ENCODE measurements at places on chromosomes 3 and 15. TPM values are rescaled to one million over a fixed set of nuclear protein-coding genes. Genes with fewer than 3 reads are reported as not detected.

RHO gene
- total RNA-seq, result not detected

DNA sequence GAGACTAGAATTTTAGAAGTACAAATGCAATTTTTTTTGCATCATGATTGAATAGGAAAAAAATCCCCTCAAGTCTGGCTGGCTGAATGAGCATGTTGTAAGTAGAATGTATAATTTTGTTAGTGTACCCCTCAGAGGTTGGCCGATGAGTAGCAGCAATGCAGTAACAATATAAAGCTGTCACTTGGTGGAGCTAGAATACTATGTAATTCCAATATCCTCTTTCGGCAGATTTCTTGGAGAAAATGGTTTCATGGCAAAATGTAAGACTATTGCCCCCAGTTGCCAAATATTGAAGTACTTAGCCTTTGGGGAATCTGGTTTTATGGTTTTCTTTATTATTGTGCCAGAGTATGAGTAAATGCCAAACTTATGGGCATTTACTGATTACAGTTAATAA, 39.8 kb upstream of the SGO1 start:
- no peak for DNase-seq
- no peaks in the 10 kb centered on the region for H3K4me1 ChIP-seq
- no peaks in the 10 kb centered on the region for H3K36me3 ChIP-seq

DNA sequence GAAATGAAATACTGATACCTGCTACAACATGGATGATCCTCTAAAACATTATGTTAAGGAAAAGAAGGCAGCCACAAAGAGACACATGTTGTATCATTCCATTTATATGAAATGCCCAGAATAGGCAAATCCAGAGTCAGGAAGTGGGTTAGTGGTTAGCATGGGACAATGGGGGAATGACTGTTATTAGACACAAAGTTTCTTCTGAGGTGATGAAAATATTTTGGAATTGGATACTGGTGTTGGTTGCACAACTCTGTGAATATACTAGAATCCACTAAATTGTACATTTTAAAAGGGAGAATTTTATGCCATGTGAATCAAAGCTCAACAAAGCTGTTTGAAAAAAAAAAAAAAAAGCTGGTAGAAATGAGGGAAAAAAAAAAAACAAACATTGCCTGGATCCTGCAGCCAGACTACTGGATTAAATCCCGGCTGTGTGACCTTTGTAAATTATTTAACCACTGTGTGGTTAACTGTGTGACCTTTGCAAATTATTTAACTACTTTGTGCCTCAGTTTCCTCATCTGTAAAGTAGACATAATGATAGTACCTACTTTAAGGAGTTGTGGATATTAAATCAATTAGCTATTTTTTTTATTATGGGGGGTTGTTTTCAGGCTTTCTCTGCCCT, 75.6 kb upstream of the PRICKLE2 start:
- no peak overlapping the region for H3K4me3 ChIP-seq
- H3K27ac ChIP-seq, result no peak overlapping the region
- H3K4me1 ChIP-seq, result no peaks in the 10 kb centered on the region
- DNase-seq, result no peak

GRCh38 chr3:17055374-17056276, 170.9 kb downstream of the PLCL2 start:
- peaks cover 7% of the 10 kb centered on the region for H3K36me3 ChIP-seq
- no peak for DNase-seq

DNA sequence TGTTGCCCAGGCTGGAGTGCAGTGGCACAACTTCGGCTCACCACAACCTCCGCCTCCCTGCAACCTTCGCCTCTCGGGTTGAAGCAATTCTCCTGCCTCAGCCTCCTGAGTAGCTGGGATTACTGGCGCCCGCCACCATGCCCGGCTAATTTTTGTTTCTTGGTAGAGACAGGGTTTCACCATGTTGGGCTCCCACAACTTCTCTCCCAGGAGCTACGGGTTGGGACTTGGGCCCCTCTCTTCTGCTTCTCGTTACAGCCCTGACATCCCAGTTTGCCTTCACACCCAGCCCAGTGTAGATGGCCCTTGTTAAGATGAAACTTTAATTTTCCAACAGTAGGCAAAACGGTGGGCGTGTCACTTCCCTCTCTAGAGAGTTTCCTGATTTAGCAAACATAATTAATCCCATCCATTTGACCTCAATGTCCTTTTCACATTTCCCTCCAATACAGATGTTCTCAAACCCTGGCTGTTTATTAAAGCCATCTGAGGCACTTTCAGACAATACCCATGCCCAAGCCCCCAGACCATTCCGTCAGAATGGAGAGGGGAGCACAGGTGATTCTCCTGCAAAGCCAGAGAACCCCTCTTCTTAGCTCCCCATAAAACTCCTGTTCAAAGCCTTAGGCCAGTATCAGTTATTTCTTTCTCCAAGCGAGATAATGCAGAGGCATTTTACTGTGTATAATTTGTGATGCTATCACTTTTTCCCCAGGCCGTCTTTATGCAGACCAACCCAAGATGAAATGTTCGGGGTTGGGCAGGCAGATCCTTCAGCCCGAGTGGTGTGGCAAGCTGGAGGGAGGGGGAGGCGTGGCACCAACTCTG, 245.7 kb downstream of the XXYLT1 start:
- no peaks in the 10 kb centered on the region for H3K36me3 ChIP-seq
- H3K4me3 ChIP-seq, result no peak overlapping the region
- no peak for DNase-seq
- H3K4me1 ChIP-seq, result no peaks in the 10 kb centered on the region
- no peak overlapping the region for H3K27ac ChIP-seq

DNA sequence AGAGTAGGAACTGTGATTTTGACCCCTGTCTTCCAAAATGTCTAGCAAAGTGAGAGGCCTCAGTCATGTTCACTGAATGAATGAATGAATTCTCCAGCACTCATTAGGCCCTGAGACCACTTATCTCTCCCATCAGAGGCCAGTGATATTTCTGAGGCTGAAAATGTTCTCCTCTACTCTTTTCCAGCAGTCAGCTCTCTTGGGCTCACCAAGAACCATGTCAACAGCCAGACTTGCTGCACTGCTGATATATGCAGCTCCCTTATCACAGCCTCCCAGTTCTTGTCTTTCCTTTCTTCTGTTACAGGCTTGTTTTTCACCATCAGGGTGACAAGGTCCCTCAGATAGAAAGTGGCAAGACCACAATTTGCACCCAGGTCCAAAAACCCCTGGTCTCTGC, 28.7 kb upstream of the MFSD1 start:
- H3K27ac ChIP-seq, result no peak overlapping the region
- no peaks in the 10 kb centered on the region for H3K4me1 ChIP-seq
- no peaks in the 10 kb centered on the region for H3K36me3 ChIP-seq
- DNase-seq, result no peak
- no peak overlapping the region for H3K4me3 ChIP-seq

GRCh38 chr3:126305427-126305826, 51.8 kb downstream of the KLF15 start:
- no peak for DNase-seq
- no peaks in the 10 kb centered on the region for H3K4me1 ChIP-seq
- no peak overlapping the region for H3K4me3 ChIP-seq
- H3K27me3 ChIP-seq, result no peaks in the 10 kb centered on the region

All from naive thymus-derived CD4-positive, alpha-beta T cell (primary cell).